ENCODE measurements at places on chromosomes 2 and 18. TPM values are rescaled to one million over a fixed set of nuclear protein-coding genes. Genes with fewer than 3 reads are reported as not detected.
A peak's percentile ranks its signal among the peaks of the same experiment; 100 is the strongest.

GRCh38 chr2:105867587-105867986 is 122.9 kb downstream of the NCK2 start:
- DNase-seq, result no peak

GRCh38 chr2:33503002-33503401 is 26.6 kb downstream of the RASGRP3 start:
- DNase-seq, result no peak

- peak; percentile 84 for DNase-seq
These were observed 81.8 kb downstream of the INO80D start for GRCh38 chr2:206004004-206004693.

DNA sequence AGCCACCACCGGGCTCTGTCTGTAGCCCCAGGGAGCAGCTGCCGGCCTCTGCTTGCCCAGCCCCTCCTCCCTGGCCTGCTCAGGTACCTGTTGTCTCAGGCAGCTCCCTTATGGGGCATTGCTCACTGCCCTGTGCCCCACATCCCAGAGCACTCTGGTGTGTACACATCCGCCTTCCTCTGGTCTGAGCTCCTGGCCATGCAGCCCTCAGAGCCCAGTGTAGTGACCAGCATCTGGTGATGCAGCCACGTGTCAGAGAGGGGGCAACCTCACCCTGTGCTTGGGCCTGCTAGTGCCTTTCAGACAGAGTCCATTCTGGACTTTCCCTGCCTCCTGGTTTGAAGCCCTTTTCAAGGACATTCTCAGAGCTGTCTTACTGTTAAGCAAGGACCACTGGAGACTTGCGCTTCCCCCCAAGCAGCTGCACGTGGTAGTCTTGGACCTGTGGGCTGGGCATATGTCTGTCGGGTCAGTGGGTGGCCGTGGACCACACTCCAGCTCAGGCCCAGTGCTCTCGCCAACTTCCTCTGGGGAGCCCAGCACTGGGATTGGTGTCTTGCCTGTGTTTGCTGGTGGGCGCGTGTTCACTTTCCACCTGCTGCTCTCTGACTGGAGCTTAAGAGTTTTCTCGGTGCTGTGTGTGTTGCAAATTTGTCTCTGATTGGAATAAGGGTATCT is 30.7 kb downstream of the DGKD start:
- DNase-seq, result no peak

- no peak for DNase-seq
These were observed 16.0 kb upstream of the KLF7 start for GRCh38 chr2:207181526-207182274.

DNA sequence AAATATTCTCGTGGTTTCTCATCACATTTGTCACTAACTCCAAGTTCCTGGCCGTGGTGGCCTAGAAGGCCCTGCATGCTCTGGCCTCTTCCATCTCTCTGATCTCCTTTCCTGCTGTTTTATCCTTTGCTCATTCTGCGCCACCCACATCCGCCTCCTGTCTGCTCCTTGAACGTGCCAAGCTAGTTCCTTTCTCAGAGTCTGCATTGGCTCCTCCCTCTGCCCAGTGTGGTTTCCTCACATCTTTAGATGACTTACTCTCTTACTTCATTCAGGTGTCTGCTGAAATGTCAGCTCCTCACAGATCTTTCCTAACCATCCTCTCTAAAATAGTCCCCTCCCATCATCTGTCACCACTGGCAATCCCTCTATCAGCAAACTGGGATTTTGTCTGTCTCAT is 158.6 kb upstream of the RBMS1 start:
- no peak for DNase-seq

DNA sequence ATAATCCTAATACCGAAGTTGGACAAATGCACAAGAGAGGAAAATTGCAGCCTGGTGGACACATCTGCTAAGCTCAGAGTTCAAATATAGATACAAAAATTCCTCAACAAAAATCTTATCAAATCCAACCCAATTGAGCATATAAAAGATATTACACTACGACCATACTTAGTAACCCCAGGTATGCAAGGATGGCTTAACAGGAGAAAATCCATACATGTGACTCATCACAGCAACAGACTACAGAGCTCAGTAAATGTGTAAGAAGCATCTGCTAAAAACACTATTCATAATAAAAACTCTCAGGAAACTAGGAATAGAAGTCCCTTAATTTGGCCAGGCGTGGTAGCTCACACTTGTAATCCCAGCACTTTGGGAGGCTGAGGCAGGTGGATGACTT is 28.3 kb downstream of the HS6ST1 start:
- DNase-seq, result no peak

GRCh38 chr2:107592280-107592624 is 234.4 kb upstream of the RGPD4 start:
- DNase-seq, result no peak

DNA sequence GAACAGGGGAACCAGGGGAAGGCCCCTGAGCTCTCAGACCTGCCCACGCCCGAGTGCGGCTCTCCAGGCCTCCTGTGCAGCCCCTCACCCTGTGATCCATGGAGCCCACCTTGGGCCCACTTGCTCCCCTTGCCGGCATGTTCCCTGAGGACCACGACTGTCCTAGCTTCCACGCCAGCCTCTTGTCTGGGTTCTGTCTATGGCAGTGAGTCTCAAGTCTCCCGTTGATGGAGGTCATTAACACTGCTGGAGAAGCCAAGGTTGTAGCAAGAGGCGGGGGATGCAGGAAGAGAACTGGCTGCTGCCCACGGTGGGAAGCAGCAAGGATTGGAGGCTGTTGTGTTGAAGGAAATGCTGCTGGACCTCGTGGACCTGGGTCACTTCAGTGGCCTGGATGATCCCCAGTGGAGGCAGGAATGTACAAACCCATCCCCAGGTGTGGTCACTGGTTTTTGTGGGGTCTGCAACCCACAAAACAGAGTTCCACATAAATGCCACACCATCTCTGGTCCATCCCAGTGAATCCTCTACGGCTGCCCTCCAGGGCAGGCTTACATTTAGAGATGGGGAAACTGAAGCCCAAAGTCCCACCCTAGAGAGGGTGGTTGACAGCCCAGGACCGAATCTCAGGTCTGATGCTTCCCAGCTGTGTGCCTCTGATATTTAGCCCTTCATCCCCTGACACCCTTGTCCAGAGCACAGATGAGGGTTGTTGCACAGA is 150.3 kb downstream of the NDUFA10 start:
- no peak for DNase-seq

DNA sequence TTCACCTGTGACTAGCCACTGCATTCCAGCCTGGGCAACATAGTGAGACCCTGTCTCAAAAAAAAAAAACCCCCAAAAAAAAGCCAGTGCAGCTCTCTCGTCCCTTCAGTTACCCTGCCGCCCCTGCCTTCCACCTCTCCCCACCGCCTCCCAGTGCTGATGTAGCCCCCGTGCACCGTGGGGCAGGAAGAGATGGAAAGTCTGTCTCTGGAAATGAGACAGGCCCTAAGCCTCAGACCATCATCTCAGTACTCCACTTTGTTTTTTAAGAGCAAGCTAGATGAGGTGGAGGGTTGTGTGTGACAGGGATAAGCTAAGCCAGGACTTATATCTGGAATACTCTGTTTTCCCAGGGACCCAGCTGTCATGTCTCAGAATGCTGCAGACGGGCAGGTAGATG is 32.0 kb downstream of the MERTK start:
- DNase-seq, result no peak

- no peak for DNase-seq
These were observed 73.5 kb downstream of the EMX1 start for GRCh38 chr2:72990695-72991438.

GRCh38 chr2:235978022-235978421 is 190.2 kb downstream of the GBX2 start:
- DNase-seq, result no peak

CDK15 gene
- not detected for total RNA-seq

CD207 gene
- total RNA-seq, result not detected

ALLC gene
- total RNA-seq, result not detected

MFSD2B gene
- not detected for total RNA-seq

UXS1 gene
- total RNA-seq, result 50.2 TPM

L3MBTL4 gene
- 0.85 TPM for total RNA-seq
